ENCODE measurements at places on chromosomes 3 and 15. TPM values are rescaled to one million over a fixed set of nuclear protein-coding genes. Genes with fewer than 3 reads are reported as not detected.

The NANOGP8 gene
- total RNA-seq: not detected

The PAQR9 gene
- not detected for total RNA-seq

The PLIN1 gene
- total RNA-seq: 0.17 TPM

The ST3GAL6 gene
- total RNA-seq: not detected

The CTXND1 gene
- not detected for total RNA-seq

The CDCP1 gene
- total RNA-seq: 0.48 TPM

The ERICH6 gene
- not detected for total RNA-seq

The WNT5A gene
- not detected for total RNA-seq

The LTK gene
- total RNA-seq: 0.34 TPM

The SLC6A1 gene
- total RNA-seq: not detected

The TTBK2 gene
- 12.6 TPM for total RNA-seq

The ZPLD1 gene
- not detected for total RNA-seq

The SCAMP2 gene
- 79.5 TPM for total RNA-seq

The ZNF80 gene
- 0.33 TPM for total RNA-seq

The OCA2 gene
- not detected for total RNA-seq

The NSUN3 gene
- total RNA-seq: 16.2 TPM

Measured in activated CD4-positive, alpha-beta memory T cell treated with anti-CD3 and anti-CD28 coated beads for 36 hours (primary cell).